ENCODE measurements at places on chromosomes 3 and 15.

GRCh38 chr15:91342097-91342496 lies 242.0 kb downstream of the SV2B start:
- no peak for DNase-seq

DNA sequence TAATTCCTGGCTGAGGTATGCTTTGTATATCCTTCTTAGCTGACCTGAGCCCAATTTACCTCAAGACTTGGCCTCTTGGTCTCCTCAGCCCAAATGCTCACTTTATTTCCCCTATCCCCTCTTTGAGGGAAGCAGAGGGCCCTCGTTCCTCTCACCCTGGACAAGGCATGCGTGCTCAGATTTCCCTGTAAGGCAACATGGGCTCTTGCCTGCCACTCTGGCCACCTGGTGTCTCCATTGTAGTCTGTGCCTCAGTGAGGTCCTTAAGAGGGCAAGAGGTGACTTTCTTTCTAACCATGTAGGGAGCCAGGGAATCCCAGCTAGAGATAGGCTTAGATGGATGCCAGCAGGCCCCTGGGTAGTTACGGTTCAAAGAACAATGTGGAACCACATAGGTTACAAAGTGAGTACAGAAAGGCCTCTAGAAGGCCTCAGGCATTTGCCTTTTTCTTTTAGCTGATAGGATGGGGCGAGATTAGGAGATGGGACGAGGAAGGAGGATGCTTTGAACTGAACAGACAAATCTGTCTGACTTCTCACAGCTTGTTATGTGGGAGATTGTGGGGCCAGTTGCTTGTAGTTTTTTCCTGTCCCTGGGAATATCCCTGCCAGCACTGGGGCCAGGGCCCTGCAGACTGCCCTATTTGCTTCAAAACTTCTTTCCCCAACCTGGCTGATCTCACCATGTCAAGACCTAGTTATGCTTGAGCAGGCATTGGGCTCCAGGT lies 1.1 kb upstream of the INTS14 start:
- DNase-seq, result no peak

GRCh38 chr15:97652700-97653167 lies 307.8 kb upstream of the ARRDC4 start:
- DNase-seq, result no peak

- DNase-seq, result no peak
Observed at GRCh38 chr3:50372349-50372748, 13.0 kb upstream of the TMEM115 start.

- DNase-seq, result no peak
Observed at GRCh38 chr3:48406443-48407431, 23.1 kb downstream of the PLXNB1 start.

GRCh38 chr3:105622169-105622568 lies 246.6 kb downstream of the CBLB start:
- DNase-seq, result no peak

- no peak for DNase-seq
Observed at GRCh38 chr3:45793482-45794176, 2.7 kb downstream of the SLC6A20 start.

GRCh38 chr3:8743911-8744310 lies 10.3 kb downstream of the CAV3 start:
- no peak for DNase-seq

DNA sequence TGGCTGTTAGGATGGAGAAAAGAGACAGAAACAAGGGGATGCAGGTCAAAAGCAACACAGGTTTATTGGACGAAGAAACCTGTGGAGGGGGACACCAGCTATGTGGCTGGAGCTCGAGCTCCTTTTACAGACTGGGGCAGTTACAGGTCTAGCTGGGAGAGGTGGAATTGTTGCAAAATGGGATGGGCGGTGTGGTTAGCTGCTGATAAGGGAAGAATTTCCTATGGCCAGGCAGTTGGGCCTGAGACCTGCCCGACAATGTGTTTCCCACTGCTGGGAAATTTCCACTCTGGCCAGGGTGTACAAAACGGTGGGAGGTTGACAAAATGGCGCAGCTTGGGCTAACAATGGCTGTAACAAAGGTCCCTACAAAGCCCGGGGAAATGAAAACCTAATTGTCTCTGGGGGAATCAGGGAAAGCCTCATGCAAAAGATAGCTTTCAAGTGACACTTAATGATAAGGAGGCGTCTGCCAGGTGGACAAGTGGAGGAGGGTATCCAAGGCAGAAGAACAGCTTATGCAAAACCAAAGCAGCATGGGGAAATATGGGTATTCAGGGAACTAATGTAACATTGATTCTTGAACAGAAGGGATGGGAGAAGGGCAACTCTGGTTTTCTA lies 137.4 kb upstream of the SGO1 start:
- no peak for DNase-seq

DNA sequence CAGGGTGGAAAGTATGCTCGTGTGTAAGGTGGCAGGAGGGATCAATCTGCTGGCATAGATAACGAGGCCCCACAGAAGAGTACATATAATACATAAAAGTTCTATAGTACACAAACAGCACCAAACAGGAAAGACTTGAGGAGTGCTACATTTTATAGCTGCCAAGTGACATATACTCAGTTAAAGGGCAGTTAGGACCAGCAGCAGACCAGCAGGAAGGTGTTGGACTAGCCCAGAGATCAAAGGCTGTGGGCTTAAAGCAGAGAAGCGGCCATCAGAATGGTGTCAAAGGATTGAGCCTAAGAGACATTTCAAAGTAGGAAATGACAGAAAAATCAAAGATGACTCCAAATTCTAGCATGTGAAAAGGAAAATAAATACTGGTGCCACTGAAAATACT lies 34.5 kb downstream of the SFMBT1 start:
- DNase-seq, result no peak

- DNase-seq, result no peak
Observed at GRCh38 chr3:141064255-141064926, 13.2 kb downstream of the SPSB4 start.

DNA sequence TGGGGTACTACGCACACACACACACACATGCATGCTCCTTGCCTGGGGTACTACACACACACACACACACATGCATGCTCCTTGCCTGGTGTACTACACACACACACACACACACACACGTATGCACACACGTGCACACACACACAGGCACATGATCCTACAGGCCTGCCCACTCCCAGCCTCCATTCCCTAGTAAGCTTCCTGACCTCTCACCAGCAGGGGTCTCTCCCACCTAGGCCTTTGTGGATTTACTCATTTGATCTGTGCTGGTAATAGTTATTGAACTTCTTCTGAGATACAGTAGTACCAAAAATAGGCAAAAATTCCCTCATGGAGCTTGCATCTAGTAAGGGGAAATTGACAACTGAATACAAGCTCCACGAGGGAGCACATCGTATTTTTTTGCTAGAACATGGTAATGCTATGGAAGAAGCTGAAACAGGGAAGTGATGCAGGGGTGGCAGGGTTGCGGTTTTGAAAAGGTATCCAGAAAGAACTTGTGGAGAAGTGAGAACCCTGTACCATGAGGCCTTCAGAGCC lies 19.1 kb downstream of the TTC21A start:
- DNase-seq, result no peak

GRCh38 chr15:90407871-90408317 lies 19.9 kb downstream of the IQGAP1 start:
- no peak for DNase-seq

DNA sequence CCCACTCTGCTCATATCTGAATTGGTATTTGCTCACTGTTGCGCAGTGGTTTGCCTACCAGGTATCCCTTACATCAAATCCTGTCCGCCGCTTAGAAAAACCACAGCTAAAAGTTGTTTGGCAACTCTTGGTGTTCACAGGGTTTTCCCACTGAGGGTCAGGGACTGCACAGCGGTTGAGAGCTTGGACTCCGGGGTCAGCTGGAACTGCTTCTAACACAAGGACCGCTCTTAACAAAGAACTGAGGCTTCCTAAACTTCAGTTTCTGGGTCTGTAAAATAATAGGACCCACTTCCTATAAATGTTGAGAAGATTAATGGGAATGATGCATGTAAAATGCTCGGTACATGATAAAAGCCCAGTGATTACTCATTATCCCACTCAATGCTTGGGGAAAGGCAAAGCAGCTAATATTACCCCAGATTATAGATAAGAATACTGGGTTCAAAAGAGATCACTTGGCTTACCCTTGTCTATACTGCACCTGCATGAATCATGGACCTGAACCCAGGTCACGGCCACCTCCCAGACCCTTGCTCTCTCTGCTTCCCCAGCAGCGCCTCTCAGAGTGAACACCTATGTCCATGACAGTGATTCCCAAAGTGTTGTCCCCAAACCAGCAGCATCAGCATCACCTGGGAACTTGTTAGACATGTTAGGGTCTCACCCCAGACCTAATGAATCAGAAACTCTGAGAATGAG lies 36.1 kb downstream of the LIPC start:
- no peak for DNase-seq

GRCh38 chr3:121504618-121505017 lies 41.2 kb downstream of the POLQ start:
- DNase-seq, result no peak

DNA sequence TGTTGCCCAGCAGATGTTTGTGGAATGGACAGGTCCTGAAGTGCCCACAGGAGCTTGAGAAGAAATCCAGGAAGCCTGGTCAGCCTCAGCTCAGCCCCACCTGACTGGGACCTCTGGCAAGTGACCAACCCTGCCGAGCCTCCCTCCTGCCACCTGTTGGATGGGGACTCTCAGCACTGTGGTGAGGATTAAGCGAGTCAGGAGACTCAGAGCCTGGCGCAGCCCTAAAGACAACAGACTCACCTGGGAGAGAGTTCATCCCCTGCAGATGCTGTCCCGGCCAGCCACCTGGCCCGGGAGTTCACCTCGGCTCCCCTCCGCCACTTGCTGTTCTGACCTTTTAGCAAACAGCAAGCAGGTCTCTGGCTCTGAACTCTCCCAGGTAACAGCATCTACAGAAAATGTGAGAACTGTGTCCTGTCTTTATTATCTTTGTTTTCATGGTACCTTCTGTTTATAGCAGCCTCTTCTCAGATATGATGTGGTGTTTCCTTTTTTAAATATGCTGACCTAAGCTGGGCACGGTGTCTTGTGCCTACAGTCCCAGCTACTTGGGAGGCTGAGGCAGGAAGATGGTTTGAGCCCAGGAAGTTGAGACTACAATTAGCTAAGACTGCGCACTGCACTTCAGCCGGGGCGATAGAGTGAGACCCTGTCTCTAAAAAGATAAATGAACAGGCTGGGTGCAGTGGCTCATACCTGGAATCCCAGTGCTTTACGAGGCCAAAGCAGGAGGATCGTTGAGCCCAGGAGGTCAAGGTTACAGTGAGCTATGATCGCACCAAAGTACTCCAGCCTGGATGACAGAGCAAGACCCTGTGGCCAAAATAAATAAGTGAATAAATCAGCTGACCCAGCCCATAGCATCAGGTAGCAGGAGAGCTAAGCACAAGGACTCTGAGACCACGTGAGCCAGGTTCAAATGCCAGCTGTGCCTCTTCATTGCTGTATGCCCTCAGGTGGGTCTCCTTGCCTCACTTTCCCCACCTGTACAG lies 32.4 kb upstream of the SLC6A6 start:
- DNase-seq, result no peak

All from stimulated activated CD4-positive, alpha-beta T cell treated with anti-CD3 and anti-CD28 coated beads, Interleukin-2, amount 100 ng/mL, for 4 hours (primary cell).